ENCODE measurements at places on chromosomes 16 and 17.

DNA sequence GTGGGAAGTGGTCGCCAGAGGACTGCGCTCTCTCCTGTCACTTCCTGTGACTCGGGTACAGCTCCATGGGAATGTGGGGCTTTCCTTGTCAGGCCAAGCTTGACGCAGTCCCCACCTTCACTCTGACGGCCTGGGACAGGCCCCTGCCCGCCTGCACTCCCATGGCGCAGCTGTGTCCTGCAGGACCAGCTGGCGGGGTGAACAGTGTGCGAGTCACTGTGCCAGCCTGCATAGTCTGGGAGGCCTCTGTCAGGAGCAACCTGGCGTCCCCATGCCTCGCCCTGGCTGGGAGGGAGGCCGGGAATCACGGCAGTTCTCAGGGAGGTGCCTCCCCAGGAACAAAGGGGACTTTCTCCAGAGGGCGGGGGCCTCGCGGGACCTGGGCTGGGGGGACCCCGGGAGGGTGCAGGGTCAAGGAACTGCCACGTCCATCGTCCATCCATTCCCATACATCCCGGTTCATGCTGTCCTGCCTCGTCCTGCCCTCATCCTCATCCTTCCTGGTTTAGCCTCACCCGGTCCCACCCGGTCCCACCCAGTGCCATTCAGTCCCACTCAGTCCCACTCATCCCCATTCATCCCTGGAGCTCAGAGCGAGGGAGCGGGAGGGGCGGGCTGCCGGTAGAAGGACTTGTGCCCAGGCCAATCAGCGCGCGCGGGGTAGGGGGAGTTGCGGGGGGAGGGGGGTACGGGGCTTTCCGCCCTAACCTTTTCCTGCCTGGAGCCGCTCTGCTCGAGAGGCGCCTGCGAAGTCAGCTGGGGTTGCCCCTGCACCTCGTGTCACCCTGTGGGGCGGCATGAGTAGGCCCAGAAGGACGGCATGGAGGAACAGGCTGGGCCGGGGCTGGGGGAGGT is 13.4 kb downstream of the FLYWCH1 start:
- no peak for DNase-seq

DNA sequence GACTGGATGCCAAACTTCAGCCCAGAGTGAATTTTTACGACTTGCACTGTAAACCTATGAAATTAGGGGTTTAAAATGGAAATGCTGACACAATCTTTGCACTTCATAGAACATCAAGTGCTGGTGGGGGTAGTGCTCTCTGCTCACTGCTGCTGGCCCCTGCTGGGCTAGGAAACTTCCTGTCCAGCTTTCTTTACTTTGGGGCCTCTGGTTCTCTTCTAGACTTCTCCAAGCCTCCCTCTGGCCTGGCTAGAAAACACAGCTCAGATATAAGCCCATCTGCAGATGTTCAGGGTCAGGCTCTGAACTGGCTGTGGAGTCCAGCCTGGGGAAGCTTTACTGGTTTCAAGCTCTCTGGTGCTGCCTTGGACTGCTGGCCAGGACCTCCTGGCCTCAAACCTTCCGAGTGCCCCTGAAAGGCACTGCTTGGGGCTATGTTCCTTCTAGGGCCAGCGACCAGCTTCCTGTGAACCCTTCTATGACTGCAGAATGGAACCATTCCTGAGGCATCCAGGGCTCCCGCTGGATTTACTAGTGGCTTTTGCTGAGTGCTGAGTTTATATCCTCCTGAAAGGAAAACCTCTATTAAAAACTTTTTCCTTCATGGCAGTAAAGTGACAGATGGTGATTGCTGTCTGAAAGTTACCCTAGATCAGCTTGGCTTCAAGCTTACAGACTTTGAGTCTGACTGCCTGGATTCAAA is 59.4 kb downstream of the TBX4 start:
- no peak for DNase-seq

DNA sequence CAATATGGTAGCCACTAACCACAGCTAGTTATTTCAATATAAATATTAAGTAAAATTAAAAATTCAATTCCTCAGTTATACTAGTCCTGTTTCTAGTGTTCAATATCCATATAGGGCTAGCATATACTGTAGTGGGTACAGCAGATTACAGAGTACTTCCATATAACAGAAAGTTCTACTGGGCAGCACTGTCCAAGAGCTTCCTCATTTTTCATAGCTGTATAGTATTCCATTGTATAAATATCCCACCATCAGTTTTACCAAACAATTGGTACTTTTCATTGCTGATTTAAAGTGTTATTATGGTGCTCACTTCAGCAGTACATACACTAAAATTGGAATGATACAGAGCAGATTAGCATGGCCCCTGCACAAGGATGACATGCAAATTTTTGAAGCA is 20.4 kb downstream of the ACSM3 start:
- no peak for DNase-seq

DNA sequence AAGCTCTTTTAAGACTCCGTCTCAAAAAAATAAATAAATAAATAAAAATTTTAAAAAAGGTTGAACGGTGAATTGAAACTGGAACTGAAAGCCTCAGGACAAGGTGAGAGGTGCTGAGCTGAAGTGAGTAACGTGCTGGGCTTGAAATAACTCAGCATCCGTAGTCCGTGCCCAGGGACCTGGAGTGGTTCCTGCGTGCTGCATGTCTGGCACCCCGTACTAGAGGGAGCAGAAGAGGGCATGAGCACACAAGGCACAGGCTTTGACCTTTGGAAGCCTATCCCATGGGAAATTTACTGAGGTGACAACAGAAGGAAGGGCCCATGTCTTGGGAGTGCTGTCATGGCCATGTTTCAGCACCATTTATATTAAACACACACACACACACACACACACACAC is 4.5 kb upstream of the MEIOB start:
- DNase-seq, result no peak

DNA sequence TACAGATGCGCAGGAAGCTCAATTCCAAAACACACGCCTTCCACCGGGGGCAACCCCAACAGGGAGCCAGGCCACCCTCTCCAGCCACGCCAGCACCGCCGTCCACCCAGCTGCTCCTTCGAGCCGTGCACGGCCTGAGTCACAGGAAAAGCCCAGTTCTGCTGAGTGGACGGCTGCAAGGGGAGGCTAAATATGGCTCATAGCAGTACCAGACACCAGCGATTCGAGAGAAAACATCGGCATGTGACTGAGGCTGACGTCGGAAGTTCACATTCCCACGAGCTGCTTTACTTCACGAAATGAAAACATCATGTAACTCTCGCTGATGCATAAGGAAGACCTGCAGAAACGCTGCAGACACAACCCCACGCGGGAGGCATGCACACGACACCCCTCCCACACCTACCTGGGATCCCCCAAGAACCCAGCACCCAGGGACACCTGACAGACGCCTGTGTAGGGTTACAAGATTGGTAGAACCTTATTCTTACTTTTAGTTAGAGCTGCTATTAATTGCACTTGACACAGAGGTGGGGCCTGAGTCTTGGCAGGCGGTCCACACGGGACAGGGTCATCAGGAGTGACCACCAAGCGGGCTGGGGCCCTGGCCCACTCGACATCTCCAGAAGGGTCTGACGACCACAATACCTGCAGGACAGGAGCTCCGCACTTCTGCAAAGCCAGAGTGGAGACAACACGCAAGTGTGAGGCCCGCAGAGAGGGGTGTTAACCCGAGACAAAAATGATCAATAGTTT is 116.8 kb downstream of the ANKRD11 start:
- DNase-seq, result no peak

- no peak for DNase-seq
Observed at GRCh38 chr17:73541561-73541981, 102.7 kb downstream of the SDK2 start.

Measured in stimulated activated CD4-positive, alpha-beta T cell treated with anti-CD3 and anti-CD28 coated beads, Interleukin-2, amount 100 ng/mL, for 48 hours (primary cell).